ENCODE measurements at places on chromosomes 1 and 21.

GRCh38 chr1:179066471-179066870 lies 15.4 kb upstream of the TOR3A start:
- no peak for DNase-seq

DNA sequence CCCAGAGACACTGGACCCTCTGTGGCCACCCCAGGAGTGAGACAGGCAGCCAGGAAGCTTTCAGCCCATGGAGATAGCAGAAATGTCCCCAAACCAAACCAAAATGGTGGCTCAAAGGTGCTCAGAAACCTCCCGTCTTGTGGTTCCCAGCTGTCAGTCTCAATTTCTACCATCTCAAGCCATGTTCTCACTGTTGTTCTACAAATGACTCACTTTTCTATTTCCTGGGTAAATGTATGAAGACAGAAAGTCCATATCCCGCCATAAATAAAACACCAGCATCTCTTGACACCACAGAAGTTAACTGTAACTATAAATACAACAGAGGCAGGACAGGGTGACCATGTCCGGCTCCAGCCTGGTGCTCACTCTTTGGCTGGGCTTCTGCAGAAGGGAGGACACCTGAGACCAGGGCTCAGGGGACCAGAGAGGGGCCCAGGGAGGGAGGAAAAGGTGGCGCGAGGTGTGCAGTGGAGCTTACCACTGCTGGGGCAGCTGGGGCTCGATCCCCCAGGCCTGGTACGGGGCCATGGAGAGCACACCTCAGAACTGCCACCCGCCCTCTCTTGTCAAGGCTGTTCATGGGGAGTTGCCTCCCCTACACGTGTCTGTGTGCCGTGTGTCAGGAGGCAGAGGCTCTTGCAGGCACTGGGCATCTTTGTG lies 43.6 kb downstream of the EPHB2 start:
- DNase-seq, result no peak

DNA sequence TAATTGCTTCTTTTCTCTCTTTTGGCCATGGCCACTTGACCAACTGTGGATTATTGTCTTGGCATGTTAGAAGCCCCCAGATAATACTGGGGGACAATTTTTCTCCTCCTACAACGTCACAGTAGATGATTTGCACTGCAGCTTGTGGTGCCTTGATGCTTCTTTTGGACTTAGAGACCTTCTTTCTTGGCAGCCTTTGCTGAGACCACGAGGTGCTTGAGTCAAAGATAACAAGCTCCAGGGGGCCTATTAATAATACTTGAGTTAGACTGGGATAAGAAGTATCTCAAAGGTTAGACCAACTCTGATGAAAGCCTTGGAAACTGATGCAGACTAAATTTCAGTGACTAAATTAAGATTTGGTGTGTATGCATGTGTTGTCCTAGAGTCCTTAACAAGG lies 3.2 kb downstream of the PPP1R12B start:
- DNase-seq, result no peak

DNA sequence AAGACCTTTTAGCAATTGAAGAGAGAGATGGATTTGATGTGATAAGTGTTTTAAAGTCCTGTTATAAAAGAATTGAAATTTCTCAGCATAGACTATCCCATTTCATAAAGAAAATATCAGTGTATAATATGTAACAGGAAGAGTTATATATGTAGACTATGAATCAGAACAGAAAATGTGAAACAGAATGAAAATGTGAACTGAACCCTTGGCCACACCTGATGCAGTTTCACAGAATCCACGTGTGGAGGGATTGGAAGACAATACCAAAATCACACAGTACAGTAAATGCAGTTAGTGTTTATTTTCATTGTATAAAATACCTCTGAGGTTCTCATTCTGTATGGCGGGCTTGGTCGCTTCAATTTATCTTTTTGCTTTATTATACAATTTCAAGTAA lies 9.9 kb upstream of the SLAMF1 start:
- no peak for DNase-seq

- no peak for DNase-seq
Observed at GRCh38 chr1:118335331-118335732, 150.3 kb upstream of the SPAG17 start.

DNA sequence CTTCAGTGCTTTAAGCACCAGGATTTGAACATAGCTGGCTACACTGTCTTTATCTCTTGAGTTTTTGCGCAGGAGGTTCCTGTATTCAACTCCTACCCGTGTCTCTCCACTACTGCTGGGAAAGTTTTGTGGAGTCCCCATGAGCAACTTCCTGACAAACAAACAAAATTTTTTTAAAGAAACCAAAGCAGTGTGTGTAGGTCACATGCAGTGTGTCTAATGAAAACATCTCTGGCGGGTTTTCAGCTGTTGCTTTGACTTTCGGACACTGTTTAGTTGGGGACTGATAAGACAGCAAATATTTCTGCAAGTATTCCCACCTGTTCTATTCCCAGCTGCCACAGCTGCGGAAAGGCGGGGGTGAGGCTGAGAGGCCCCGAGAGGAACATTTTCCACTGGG lies 2.0 kb downstream of the PSEN2 start:
- DNase-seq, result no peak

- DNase-seq, result no peak
Observed at GRCh38 chr1:40049725-40050124, 9.2 kb downstream of the CAP1 start.

DNA sequence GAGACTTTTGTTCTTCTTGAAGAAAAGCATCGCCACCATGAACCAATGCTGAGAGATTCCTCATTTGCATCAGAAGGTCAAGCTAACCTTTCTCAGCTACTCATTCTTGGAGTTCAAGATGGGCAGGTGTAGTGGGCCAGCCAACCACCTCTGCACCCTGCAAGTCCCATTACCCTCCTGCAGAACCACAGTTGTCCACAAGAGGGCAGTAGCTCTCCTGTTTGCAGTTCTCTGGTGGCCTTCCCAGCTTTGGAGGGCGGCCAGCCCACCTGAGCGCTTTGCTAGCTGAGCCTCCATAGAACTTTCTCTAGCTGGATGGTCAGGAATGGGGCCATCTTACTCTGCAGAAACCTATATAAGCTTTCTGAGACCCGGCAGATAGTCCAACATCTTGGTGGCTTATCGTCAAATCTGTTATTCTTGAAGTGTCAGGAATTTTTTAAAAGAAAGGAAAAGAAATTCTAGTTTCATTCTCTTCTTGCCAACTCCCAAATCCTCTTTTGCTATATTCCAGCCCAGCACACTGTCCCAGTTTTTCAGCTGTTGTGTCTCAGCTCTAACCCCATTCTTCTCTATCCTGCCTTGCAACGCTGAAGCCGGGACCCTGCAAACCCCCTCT lies 11.0 kb upstream of the LMX1A start:
- peak; percentile 71 for DNase-seq

GRCh38 chr1:193806079-193807048 lies 620.0 kb upstream of the B3GALT2 start:
- no peak for DNase-seq

DNA sequence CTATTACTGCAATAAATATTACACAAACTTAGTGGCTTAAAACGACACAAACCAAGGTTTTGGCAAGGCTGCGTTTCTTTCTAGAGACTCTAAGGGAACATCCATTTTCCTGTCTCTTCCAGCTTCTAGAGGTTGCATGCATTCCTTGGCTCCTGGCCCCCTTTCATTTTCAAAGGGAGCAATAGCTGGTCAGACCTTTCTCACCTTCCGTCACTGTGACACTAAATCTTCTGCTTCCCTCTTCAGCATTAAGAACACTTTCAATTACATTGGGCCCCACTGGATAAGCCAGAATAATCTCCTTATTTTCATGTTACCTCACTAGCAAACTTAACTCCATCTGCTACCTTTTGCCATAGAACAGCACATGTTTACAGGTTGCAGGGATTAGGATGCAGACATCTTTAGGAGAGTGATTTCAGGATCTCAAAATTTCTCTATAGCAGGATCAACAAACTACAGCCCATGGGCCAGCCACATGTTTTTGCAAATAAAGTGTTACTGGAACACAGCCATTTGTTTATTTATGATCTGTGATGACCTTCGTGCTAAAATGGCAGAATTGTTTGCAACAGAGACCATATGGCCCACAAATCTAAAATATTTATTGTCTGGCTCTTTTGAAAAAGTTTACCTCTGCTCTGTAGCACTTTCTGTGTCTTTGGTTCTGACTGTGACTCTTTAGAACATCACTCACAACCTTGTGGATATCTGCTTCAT lies 221.5 kb upstream of the SGIP1 start:
- no peak for DNase-seq

DNA sequence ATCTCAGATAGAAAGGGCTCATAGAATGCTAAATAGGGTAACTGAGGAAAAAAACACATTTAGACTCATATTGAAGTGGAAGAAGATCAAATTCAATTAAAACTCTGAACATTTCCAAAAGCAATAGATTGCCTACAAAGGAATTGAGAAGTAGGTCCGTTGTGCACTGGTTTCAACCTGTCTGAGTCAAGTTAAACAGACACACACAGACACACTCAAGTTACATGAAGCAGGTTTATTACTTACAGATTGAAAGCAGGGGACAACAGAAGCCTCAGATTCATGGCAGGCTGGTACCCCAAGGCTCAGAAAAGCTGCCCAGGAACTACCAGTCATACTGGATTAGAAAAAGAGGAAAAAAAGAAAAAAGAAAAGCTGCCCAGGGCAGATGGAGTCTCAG lies 20.7 kb upstream of the S100A2 start:
- no peak for DNase-seq

DNA sequence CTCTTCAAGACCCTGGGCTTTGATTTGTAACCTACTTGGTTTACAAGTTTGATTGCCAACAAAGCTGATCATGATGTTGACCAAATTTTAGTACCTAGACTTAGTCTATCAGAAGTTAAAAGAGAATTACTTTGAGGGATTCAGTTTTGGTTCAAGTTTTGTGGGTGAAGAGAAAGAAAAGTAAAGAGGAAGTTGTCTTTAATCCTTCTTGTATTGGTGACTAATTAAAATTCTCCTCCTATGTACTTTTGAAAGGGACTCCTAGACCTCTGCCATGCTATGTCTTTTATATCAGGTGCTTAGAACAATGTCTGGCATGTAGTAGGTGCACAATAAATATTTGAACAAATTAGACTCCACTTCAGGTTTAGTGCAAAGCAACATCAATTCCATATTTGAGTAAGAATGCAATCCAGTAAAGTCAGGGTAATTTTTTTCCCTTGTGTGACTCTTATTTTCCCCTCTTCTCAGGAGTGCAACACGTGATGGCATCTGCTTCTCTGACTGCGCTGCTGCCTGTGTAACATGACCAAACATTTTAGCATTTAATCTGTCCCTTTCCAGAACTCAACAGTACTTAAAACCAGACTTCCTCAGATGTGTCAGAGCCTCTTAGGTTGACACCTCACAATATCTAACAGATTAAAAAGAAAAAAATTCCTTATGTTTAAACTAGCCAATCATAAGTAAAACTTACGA lies 41.1 kb upstream of the KCNQ4 start:
- no peak for DNase-seq

- no peak for DNase-seq
Observed at GRCh38 chr1:100834777-100835660, 59.6 kb downstream of the EXTL2 start.

DNA sequence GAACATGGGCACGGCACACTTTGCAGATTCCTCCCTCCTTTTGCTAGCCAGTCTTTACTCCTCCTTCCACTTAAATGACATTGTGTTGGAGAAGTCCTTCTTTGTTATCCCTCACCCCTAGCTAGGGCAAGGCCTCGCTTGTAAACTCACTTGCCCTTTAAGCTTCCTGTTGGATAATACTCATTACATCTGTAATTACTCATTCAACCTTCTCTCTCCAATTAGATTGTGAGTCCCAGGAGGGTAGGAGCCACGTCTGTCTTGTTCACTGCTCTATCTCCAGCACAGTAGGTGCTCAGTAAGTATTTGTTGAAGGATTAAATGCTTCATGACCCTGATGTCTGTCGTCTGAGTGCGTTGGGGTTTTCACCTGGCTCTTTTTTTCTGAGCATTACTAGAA lies 98.7 kb upstream of the USP24 start:
- DNase-seq, result no peak

DNA sequence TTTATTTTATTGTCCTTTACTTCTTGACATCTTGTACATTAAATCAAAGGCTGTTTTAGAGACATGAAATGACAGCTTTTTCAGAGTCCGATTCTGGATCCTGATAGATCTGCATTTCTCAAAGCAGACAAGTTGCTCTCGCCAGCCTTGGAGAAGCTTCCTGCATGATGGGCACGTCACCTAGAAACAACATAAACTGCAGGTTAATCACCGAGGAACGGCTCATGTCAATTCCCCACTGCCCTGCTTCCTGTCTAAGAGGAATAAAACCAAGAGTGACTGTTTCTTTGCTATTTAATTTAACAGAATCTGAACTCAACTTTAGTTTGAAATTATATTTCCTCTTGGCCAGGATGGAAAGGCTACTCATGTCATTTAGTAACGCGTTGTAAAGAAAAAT lies 77.0 kb downstream of the RWDD3 start:
- DNase-seq, result no peak

- no peak for DNase-seq
Observed at GRCh38 chr21:25391777-25392176, 215.5 kb downstream of the MRPL39 start.

- no peak for DNase-seq
Observed at GRCh38 chr1:218350035-218350525, 4.9 kb downstream of the TGFB2 start.

- DNase-seq, result no peak
Observed at GRCh38 chr1:1230656-1231399, 973 bp downstream of the SDF4 start.

DNA sequence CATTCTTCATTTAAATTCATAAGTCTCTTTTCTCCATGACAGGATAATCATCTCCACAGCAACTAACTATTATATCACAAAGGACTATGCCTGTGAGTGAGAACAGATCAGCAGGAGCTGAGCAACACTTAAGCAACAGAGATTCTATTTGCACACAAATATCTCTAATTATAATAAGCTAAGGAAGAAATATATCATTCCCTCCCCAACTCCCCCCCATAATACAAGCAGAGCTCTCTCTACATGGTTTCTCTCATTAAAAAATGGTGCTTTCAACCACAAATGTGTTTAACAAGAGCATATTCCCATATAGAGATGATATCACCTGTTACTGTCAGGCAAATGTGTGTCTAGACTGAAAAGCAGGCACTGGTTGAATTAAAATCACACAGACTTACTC lies 34.5 kb upstream of the NIBAN1 start:
- DNase-seq, result no peak

- no peak for DNase-seq
Observed at GRCh38 chr1:56032096-56032676, 547.2 kb downstream of the PLPP3 start.

DNA sequence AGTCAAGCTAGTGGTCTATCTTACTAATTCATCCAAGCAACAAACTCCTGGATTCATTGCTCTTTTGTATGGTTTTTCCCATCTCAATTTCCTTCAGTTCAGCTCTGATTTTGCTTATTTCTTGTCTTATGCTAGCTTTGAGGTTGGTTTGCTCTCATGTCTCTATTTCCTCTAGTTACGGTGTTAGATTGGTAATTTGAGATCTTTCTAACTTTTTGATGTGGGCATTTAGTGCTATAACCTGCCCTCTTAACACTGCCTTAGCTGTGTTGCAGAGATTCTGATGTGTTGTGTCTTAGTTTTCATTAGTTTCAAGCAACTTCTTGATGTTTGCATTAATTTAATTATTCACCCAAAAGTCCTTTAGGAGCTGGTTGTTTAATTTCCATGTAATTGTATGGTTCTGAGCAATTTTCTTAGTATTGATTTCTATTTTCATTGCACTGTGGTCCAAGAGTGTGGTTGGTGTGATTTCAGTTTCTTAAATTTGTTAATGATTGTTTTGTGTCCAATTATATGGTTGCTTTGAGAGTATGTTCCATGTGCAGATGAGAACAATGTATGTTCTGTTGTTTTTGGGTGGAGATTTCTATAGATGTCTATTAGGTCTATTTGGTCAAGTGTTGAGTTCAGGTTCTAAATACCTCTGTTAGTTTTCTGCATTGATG lies 154.6 kb downstream of the PLPPR5 start:
- DNase-seq, result no peak

GRCh38 chr1:47351305-47351704 lies 17.7 kb downstream of the CMPK1 start:
- no peak for DNase-seq
